Stimulated activated CD8-positive, alpha-beta memory T cell treated with anti-CD3 and anti-CD28 coated beads, Interleukin-15, amount 100 ng/mL, for 4 hours (primary cell): ENCODE measurements at places on chromosomes 5 and 9.

GRCh38 chr5:112703866-112704820 lies 33.5 kb upstream of the APC start:
- DNase-seq = no peak

DNA sequence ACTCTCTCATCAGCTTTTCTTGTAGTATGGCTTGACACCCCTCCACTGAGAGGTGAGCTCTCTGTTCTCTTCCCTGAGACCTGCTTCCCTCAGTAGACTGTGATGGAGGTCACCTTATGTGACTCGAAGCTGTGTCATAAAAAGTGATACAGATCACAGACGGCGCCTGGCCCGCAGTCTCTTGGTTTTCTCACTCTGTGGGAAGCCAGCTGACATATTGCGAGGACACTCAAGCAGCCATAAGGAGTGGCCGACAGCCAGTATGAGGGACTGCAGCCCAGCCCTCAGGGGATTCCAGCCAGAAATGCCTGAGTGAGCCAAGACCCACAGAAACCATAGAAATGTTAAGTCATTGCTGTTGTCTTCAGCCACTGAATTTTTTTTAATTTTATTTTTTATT lies 38.0 kb downstream of the GADD45G start:
- DNase-seq = no peak

DNA sequence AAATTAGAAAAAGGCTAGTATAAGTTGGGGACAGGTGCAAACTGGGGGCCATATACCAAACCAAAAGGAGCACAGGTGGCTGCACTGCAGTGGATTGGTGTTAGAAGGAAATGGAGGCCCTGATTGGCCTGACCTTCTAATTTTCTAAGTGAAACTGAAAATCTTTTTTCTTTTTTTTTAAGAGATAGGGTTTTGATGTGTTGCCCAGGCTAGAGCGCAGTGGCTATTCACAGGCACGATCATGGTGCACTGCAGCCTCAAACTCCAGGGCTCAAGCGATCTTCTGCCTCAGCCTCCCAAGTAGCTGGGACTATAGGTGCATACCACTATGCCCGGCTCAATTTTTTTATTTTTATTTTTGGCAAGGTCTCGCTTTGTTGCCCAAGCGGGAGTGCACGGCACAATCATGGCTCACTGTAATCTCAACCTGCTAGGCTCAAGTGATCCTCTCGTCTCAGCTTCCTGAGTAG lies 9.8 kb upstream of the CCDC69 start:
- no peak for DNase-seq

GRCh38 chr5:65742565-65743231 lies 20.7 kb downstream of the NLN start:
- DNase-seq = no peak

DNA sequence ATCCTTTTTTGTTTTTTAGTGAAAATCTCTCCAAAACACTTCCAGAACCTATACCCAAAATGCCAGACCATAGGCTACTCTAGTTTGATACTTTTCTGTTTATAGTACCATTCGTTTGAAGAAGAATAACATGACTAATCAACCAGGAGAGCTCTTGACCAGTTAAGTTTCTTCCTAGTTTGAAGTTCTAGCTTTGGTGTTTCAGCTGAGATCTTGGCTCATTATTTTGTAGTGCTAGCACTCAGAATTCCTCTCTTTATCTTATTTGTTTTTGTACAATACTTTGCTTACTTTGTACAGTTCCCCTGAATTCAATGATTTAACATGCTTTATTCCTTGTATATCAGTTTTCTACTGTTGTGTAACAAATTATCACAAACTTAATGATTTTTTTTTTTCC lies 911.6 kb downstream of the EFNA5 start:
- DNase-seq = no peak

GRCh38 chr5:176675676-176676360 lies 28.5 kb downstream of the TSPAN17 start:
- DNase-seq = no peak
